ENCODE measurements at places on chromosomes 7 and 10.

- no peaks in the 10 kb centered on the region for H3K36me3 ChIP-seq
- DNase-seq = peak; percentile 52
- H3K27ac ChIP-seq = no peak overlapping the region
- H3K4me1 ChIP-seq = no peaks in the 10 kb centered on the region
Measured at GRCh38 chr7:111987115-111987826, 218.9 kb downstream of the DOCK4 start.

- no peaks in the 10 kb centered on the region for H3K4me1 ChIP-seq
- H3K4me3 ChIP-seq = no peak overlapping the region
- no peaks in the 10 kb centered on the region for H3K27me3 ChIP-seq
Measured at GRCh38 chr10:130816116-130816901, 495.2 kb downstream of the TCERG1L start.

GRCh38 chr7:73865738-73866445, 4.9 kb downstream of the TMEM270 start:
- no peak overlapping the region for H3K27ac ChIP-seq
- H3K4me1 ChIP-seq = no peaks in the 10 kb centered on the region
- peak; percentile 83 for DNase-seq
- no peak overlapping the region for H3K4me3 ChIP-seq

GRCh38 chr7:95342642-95343307, 18.4 kb upstream of the PON1 start:
- no peaks in the 10 kb centered on the region for H3K36me3 ChIP-seq
- H3K27ac ChIP-seq = no peak overlapping the region
- H3K4me3 ChIP-seq = no peak overlapping the region
- peak; percentile 72 for DNase-seq
- no peaks in the 10 kb centered on the region for H3K27me3 ChIP-seq

DNA sequence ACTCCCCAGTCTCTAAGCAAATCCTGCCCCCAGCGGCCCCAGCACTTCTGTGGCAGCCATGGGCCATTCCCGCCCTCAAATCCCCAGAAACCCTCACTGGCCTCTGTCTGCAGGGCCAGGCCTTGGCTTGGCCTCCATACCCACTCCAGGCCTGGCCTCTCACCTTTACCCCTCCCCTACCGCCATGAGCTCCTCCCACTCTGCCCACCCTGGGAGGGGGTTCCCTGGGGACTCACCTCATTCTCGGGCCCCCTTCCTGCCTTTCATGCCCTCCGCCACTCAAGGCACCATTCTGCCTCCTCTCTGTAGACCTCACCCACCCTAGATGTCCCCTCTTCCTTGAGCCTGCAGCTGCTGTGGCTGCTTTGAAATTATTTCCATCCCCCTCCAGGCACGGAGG, 41.0 kb downstream of the PRF1 start:
- no peaks in the 10 kb centered on the region for H3K36me3 ChIP-seq
- no peak overlapping the region for H3K4me3 ChIP-seq
- DNase-seq = peak; percentile 41
- H3K4me1 ChIP-seq = no peaks in the 10 kb centered on the region
- no peaks in the 10 kb centered on the region for H3K27me3 ChIP-seq

Measured in endodermal cell (in vitro differentiated cells).